ENCODE measurements at places on chromosomes 3 and 15. TPM values are rescaled to one million over a fixed set of nuclear protein-coding genes. Genes with fewer than 3 reads are reported as not detected.

The INAFM2 gene
- polyA plus RNA-seq: 31.1 TPM

The KIF7 gene
- 16.7 TPM for polyA plus RNA-seq

DNA sequence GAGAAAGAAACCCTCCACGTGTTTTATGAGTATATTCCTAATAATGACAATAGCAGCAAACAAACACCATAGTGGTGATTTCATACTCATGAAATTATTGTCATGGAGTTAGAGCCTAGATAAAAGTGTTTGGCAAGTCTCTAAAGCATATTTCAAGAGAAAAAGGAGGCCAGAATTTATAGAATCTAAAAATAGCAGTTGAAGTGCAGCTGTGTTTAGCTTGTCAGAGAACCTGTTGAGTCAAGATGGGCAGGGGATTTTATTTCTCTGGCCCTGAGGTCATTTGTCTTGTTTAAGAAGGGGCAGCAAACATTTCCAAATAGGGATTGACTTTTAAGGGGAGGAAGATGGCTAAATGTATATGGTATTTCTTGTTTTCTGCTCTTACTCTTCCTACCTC, 279.6 kb upstream of the CTDSPL start:
- DNase-seq: peak; percentile 33

- DNase-seq: no peak
Observed at GRCh38 chr15:44719293-44719999, 8.1 kb downstream of the B2M start.

The DNASE1L3 gene
- polyA plus RNA-seq: 1.00 TPM
